ENCODE measurements at places on chromosomes 5 and 9.
A peak's percentile ranks its signal among the peaks of the same experiment; 100 is the strongest.

DNA sequence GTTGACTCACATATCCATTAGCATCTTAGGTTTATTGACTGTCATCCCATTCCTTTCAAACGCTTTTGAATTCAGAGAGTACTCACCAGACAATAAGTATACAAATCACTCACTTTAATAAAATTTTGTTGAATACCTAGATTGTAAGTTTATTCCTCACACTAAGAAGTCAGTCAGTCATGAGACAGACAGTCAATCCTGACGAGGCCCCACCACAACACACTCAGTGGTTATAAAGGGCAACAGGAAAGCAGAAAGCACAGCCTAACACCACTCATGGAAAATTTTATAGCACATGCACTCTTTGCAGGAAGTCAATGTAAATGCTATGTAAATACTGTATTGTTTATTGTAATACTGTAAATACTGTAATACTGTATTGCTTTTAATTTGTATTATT is 176.3 kb upstream of the PTGER4 start:
- DNase-seq: no peak

- DNase-seq: peak; percentile 15
Measured at GRCh38 chr9:130936285-130937117, 2.5 kb downstream of the FIBCD1 start.

- no peak for DNase-seq
Measured at GRCh38 chr9:87443006-87443405, 54.7 kb upstream of the DAPK1 start.

DNA sequence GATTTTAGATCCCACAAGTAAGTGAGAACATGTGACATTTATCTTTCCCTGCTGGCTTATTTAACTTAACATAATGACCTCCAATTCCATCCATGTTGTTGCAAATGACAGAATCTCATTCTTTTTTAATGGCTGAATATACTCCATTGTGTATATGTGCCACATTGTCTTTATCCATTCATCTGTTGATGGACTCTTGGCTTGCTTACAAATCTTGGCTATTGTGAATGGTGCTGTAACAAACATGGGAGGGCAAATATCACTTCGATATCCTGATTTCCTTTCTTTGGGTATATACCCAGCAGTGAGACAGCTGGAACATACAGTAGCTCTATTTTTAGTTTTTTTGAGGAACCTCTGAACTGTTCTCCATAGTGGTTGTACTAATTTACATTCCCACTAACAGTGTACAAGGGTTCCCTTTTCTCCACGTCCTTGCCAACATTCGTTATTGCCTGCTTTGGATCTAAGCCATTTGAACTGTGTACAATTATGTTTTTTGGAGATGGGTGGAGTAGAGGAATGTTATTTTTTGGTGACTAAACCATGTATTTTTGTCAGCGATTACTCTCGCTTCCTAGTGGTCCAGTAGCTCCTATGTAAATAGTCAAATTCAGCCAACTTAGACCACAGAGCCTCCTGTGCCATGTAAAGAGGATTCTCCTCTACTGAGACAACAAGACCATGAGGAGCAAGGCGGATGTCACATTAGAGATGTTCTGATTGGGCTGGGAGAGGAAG is 60.6 kb downstream of the TNFSF15 start:
- DNase-seq: peak; percentile 39

DNA sequence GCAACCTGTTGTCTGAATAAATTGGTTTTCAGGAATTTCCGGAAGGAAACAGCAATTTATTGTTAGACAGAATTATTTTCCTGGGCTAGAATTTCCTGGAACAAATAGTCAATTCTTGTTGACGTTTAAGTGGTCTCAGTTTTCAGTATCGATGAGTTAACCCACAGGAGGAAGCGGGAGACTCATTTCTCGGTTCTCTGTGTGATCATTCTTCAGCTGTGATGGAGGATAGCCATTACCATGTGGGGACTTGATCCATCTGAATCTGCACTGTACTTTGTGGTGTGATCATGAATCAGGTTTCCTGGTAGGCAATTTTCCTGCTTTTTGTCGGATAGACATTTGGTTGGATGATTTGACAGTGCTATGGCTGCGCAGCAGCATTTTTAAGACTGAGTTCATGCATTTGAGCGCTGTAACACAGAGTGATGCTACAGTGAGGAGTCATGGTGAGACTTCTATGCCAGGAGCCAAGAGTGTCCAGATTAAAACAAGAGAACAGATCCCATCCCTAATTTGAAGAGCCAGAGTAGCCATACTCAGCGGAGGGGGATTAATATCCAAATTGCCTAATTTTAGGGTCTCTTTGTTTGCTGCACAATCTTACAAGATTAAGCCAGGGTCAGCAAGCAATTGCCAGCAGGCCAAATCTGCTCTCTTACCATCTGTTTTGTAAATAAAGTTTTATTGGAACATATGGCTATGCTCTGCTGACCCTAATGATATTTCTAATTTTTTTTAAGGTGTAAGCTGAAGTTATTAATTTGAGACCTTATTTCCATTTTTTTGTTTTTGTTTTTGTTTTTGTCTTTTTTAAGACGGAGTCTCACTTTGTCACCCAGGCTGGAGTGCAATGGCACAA is 355.9 kb downstream of the RAB3C start:
- no peak for DNase-seq

DNA sequence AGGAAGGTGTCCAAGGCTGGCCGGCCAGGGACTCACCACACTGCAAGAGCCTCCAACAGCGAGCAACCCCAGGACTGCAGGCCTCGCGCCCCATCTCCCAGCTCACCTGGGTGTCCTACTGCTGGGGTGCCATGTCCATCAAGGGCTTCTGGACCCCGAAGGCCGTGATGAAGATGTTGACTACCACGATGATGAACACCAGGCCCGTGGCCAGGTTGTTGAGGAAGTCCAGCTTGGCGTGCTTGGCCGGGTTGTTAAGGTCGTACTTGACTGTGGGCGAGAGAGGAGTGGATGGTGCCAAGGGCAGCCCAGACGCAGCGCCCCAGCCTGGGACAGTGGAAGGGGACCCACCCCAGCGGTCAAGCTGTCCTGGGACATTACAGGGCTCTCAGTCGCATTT is 9.3 kb downstream of the NINJ1 start:
- DNase-seq: no peak

- no peak for DNase-seq
Measured at GRCh38 chr5:105953616-105954015, 1717.1 kb downstream of the EFNA5 start.

DNA sequence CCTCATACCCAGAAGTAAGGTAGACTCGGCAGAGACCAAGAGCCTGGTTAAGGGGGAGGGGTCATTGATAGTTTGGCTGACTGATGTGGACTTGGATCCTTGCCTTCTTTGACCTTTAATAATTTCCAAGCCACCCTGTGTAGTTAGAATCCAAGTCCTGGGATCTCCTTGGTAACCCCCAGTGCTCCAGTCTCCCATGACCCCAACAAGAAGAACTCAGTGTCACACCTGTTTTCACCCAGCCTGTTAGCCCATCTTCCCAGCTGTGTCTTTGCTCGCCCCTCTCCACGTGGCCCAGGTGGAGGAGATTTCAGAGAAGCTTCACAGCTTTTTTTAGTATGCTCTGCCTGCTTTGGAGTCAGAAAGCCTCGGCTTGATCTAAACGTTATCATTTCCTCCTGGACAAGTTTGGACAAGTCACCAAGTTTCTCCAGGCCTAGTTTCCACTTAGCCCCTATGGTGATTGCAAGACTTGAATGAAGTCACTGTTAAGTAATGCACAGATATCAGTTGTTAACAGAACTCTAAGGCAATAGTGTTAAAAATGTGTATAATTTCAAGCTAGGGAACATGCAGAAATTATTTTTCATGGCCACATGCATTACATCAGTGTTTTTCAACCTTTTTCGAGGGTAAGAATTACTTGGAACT is 170.0 kb downstream of the TMEM38B start:
- DNase-seq: no peak

DNA sequence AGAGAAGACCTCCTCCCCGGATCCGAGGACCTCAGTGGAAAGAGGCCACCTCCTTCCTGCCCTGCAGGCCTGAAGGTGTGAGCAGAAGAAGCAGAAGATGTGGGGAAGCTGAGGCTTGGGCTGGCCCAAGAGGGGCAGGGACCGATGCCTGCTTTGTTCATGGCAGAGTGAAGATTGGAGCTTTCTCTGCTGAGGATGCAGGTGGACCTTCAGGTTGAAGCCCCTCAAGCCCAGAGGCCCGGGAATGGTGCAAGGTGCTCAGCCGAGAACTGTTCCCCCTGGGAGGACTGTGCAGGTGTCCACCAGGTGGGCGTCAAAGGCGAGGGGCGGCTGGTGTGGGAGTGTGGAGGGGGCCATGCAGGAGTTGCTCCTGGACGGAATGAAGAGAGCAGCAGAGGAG is 277.9 kb upstream of the IRX2 start:
- DNase-seq: no peak

GRCh38 chr9:123115146-123115913 is 81.9 kb downstream of the GPR21 start:
- DNase-seq: no peak

- peak; percentile 54 for DNase-seq
Measured at GRCh38 chr5:82931110-82931509, 146.1 kb downstream of the TMEM167A start.

DNA sequence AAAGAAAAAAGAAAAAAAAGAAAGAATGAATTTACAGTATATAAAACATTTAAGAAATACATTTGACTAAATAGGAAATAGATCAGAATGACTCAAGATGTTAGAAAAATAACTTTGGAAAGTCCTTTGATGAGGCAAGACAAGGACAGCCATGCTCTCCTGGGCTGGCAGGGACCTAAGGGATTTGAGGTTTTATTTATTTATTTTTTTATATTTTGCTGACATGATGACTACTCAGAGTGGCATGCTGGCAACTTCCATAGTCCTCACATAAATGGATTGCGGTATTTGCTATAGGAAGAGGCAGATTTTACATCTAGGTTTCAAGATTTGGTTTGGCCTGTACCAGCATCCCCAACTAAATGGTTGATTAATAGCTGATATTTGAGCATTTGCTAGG is 17.7 kb downstream of the SLC28A3 start:
- no peak for DNase-seq
